Mesothelial cell of epicardium (in vitro differentiated cells): ENCODE measurements at places on chromosomes 16 and 17. TPM values are rescaled to one million over a fixed set of nuclear protein-coding genes. Genes with fewer than 3 reads are reported as not detected.

Gene CACNG3
- 0.09 TPM in 1 of 3 replicates, not detected in the others for total RNA-seq

Gene SLFN14
- total RNA-seq = not detected in 3 replicates

Gene ABCC6
- 2.6 to 4.2 TPM (median 3.2 TPM) in 3 replicates for total RNA-seq

Gene ABR
- 63.9 to 70.1 TPM (median 69.3 TPM) in 3 replicates for total RNA-seq

- DNase-seq = no peak
Observed at GRCh38 chr16:88102597-88102996, 151.4 kb downstream of the BANP start.

GRCh38 chr17:40069751-40070708 is 7.3 kb downstream of the THRA start:
- no peak for DNase-seq

DNA sequence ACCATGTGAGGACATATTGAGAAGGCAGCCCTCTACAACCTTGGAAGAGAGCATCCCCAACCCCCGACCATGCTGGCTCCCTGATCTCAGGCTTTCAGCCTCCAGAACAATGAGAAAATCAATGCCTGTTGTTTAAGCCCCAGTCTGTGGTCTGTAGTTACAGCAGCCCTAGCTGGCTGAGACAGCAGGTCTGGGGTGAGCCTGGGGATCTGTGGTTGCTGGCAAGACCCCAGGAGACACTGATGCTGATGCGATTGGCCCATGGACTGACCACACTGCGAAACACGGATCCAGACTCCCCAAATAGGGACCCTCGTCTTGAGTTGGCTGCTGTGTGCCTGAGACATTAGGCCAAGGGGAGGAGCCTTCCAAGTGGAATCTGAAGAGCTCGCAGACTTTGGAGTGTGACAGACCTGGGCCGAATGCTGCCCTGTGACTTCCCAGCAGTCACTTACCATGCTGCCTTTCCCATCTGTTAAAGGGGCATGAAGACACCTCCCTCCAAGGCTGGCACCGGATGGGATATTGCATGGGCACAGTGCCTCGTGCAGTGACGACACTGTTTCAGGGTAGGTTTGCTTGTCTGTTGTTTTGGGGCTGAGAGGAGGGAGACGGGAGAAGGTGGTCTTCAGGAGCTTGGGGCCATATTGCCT is 147.8 kb upstream of the RPL38 start:
- DNase-seq = no peak

GRCh38 chr17:22090263-22090935 is 398.1 kb downstream of the KCNJ18 start:
- DNase-seq = no peak

DNA sequence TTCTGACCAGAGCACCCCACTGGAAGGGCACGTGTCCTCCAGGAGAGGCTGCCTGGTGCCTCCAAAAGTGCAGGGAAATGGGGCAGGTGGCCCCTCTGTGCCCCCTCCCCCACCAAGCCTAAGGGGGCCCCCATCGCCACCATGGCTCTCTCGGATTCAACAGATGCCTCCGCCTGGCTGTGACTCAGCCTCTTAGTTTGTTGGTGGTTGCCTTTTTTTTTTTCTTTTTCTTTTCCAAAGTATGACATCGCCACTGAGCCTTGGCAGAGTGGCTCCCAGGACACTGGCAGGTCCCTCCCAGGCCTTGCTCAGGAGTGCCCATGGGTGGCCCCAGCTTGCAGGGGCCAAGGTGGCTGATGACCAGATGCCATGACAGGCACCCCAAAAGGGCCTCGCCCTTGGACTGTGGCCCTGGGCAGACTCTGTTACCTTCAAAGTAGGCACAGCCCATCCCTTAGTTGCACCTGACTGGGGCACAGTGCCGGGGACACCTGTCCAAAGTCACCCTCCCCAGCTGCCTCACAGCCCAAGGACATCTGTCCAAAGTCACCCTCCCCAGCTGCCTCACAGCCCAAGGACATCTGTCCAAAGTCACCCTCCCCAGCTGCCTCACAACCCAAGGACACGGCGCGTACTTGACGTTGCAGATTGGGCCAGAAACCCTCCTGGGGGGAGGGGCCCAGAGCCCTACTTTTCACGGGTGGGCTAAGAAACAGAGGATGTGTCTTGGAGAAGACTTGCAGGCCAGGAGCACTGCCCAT is 29.6 kb downstream of the NPTX1 start:
- no peak for DNase-seq
